Psoas muscle (tissue), 8 donors: ENCODE measurements at places on chromosomes 5 and 9. TPM values are rescaled to one million over a fixed set of nuclear protein-coding genes. Genes with fewer than 3 reads are reported as not detected.

Gene PCDHGB5
- polyA plus RNA-seq, result 1.4 TPM

Gene RABEPK
- polyA plus RNA-seq, result 34.5 TPM

Gene CCNJL
- 0.09 TPM for polyA plus RNA-seq

Gene CREBRF
- polyA plus RNA-seq, result 4.5 TPM

Gene DAB2IP
- polyA plus RNA-seq, result 14.1 TPM

Gene PCDHGC5
- not detected for polyA plus RNA-seq

Gene COL15A1
- polyA plus RNA-seq, result 7.5 TPM

Gene FASTKD3
- 7.8 TPM for polyA plus RNA-seq

Gene FAXDC2
- polyA plus RNA-seq, result 2.8 TPM

Gene FOXD4L5
- polyA plus RNA-seq, result not detected

Gene DDX4
- polyA plus RNA-seq, result 0.03 TPM

Gene CA9
- 0.49 TPM for polyA plus RNA-seq

Gene PCDHB2
- polyA plus RNA-seq, result 0.30 TPM

Gene INSL4
- not detected for polyA plus RNA-seq

Gene KIF20A
- 0.07 TPM for polyA plus RNA-seq

Gene ALDOB
- polyA plus RNA-seq, result 0.30 TPM

Gene SYK
- polyA plus RNA-seq, result 0.40 TPM

Gene ADAMTSL2
- polyA plus RNA-seq, result 0.29 TPM

Gene PCDHA12
- 0.06 TPM for polyA plus RNA-seq

Gene AGXT2
- polyA plus RNA-seq, result not detected

Gene TICAM2
- polyA plus RNA-seq, result 1.3 TPM

Gene AK8
- polyA plus RNA-seq, result 0.10 TPM
